Bronchial epithelial cell (primary cell): ENCODE measurements at places on chromosomes 16 and 17. TPM values are rescaled to one million over a fixed set of nuclear protein-coding genes. Genes with fewer than 3 reads are reported as not detected.

- DNase-seq, result peak; percentile 16
These were observed 217.2 kb downstream of the CA10 start for GRCh38 chr17:51941272-51941671.

GRCh38 chr16:85167589-85168537 is 55.6 kb upstream of the CIBAR2 start:
- DNase-seq, result no peak

- peak; percentile 34 for DNase-seq
These were observed 27.7 kb downstream of the NECAB2 start for GRCh38 chr16:83995754-83996153.

- DNase-seq, result no peak
These were observed 63.5 kb downstream of the PRKCA start for GRCh38 chr17:66365903-66366302.

DNA sequence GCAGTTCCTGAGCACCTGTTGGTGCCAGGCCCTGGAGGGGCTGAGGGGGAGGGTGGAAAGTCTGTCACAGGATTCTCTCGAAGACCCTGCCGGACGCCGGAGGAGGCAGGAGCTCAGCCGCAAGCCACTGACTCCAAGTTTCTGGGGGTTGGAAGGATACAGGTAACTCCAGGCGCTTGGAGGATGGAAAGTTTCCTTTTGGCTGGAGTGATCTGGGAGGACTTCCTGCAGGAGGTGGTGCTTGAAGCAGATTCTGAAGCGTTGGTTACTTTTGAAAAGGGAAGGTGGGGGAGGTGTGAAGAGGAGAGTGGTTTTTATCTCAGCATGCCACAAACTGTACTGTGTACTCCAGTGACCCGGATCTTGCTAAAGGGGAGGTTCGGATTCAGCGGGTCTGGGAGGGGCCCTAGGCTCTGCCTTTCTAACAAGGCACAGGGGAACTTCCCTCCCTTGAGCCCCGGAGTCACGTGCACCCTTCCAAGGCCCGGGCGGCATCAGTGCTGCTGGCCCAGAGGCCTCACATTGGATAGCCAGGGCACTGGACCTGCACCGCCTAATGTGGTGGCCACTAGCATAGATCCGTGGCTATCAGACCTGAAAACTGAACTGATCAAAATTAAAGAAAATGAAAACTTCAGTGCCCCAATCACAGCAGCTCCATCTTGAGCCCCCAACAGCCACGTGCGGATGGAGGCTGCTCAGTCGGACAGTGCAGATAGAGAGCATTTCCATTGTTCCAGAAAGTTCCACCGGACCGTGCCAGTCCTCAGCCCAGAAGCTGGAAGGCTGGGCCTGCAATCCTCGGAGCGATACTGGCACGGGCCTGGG is 42.2 kb upstream of the GSE1 start:
- no peak for DNase-seq

- DNase-seq, result no peak
These were observed 28.7 kb downstream of the CHD9NB start for GRCh38 chr16:53024045-53024444.

DNA sequence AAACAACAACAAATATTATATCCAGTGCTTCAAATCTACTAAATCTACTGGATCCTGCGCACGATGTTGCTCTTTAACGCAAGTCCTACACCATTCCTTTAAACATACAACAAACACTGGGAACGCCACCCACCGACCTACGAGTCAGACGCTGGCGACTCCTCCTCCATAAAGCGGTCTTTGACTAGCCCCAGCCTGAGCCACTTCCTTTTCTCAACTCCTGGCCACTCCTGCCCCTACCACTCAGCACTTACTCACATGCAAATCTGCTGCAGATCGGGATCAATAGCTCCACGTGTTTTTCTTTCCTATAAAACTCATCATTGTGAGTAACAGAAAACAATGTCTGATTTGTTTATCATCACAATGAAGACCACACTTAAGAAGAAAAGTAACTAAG is 32.8 kb upstream of the MNT start:
- peak; percentile 74 for DNase-seq

- DNase-seq, result no peak
These were observed 72.5 kb upstream of the IRX3 start for GRCh38 chr16:54359081-54359480.

Gene MARVELD3
- 16.6 and 21.3 TPM in 2 replicates for total RNA-seq

Gene PRKCB
- not detected in 2 replicates for total RNA-seq
